ENCODE measurements at places on chromosomes 7 and 10.

DNA sequence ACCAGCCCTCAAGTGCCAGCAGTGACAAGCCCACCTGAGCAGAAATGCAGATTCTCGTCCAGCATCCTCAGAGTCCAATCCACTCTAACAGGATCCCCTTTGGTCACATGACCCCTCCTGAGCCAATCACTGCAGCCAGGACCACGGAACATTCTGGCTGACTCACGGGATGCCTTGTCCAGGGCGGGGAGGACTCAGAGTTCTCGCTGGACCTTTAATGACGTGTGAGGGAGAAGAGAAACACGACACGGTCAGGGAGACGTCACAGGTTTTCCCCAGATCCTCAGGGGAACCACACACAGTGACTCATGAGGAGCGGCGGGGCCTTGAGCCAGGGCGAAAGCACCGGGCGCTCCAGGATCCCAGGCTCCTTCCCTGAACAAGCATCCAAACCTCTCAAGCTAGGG lies 155.7 kb downstream of the PTPRN2 start:
- no peaks in the 10 kb centered on the region for H3K27me3 ChIP-seq
- peak; percentile 66 for DNase-seq
- no peaks in the 10 kb centered on the region for H3K36me3 ChIP-seq
- peak overlapping the region; percentile 21 for H3K4me3 ChIP-seq
- peaks cover 5% of the 10 kb centered on the region for H3K4me1 ChIP-seq

- peak overlapping the region; percentile 87 for H3K4me3 ChIP-seq
- DNase-seq, result no peak
- peaks cover 19% of the 10 kb centered on the region for H3K4me1 ChIP-seq
- H3K27me3 ChIP-seq, result no peaks in the 10 kb centered on the region
- H3K36me3 ChIP-seq, result peaks cover 3% of the 10 kb centered on the region
Measured at GRCh38 chr10:1049425-1049958, 573 bp upstream of the IDI1 start.

- no peaks in the 10 kb centered on the region for H3K27me3 ChIP-seq
- DNase-seq, result no peak
Measured at GRCh38 chr7:102403563-102403962, 7.4 kb downstream of the PRKRIP1 start.

DNA sequence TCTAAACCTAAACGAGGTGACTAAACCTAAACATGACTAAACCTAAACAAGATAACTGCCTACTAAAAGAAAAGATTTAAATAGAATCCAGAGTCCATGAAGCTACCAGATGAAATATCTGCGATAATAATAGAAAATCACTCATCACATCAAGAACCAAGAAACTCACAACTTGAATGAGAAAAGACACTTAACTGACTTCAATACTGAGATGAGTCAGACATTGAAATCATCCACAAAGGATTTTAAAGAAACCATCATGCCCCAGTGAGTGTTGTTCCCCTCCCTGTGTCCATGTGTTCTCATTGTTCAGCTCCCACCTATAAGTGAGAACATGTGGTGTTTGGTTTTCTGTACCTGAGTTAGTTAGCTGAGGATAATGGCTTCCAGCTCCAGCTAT lies 416.0 kb downstream of the CALN1 start:
- no peak overlapping the region for H3K4me3 ChIP-seq
- no peak for DNase-seq
- H3K4me1 ChIP-seq, result no peaks in the 10 kb centered on the region
- no peaks in the 10 kb centered on the region for H3K27me3 ChIP-seq

DNA sequence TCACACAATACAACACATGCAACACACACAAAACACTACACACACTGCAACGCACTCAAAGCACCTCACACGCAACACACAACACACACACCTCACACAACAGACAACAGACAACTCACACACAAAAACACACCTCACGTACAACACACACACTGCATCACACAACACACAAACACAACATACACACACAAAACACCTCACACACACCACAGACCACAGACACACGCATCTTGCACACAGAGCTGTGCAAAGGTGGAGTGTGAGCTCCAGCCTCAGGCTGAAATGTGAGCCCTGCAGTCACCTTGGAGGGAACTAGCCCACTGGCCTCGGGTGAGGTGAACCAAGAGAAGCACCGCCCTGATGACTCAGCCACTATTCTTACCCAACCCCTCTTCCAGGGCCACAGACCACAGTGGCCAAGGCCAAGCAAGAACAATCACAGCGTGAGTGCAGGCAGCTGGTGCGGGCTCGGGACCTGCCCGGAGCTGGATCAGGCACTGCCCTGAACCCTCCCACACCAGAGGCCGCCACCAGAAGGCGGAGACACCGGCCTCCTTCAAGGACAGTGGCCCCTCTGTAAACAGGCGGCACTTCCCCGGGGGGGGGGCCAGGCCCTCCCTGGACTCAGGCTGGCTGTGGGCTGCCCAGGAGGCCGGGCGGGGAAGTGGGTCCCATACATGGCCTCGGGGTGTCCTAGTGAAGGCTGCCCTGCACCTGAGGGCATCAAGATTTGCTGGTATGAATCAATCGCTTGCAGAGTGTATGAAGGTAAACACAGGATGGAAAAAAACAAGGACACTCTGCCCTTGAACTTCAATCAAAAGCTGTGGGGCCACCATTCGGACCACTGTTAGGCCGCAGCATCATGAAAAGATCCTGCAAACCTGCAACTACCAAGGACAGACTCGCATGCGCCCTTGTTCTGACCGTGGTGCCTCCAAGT lies 106.7 kb downstream of the TNS3 start:
- H3K27me3 ChIP-seq, result no peaks in the 10 kb centered on the region
- H3K4me1 ChIP-seq, result peaks cover 2% of the 10 kb centered on the region
- H3K27ac ChIP-seq, result peak overlapping the region; percentile 29
- DNase-seq, result peak; percentile 95
- no peak overlapping the region for H3K4me3 ChIP-seq

GRCh38 chr7:47264021-47264651 lies 317.8 kb downstream of the TNS3 start:
- H3K27me3 ChIP-seq, result no peaks in the 10 kb centered on the region
- H3K27ac ChIP-seq, result no peak overlapping the region
- peak; percentile 61 for DNase-seq
- no peaks in the 10 kb centered on the region for H3K4me1 ChIP-seq
- no peaks in the 10 kb centered on the region for H3K36me3 ChIP-seq

- no peak for DNase-seq
- no peak overlapping the region for H3K27ac ChIP-seq
- no peak overlapping the region for H3K4me3 ChIP-seq
- H3K4me1 ChIP-seq, result no peaks in the 10 kb centered on the region
- no peaks in the 10 kb centered on the region for H3K36me3 ChIP-seq
Measured at GRCh38 chr7:157292770-157293412, 43.9 kb upstream of the DNAJB6 start.

DNA sequence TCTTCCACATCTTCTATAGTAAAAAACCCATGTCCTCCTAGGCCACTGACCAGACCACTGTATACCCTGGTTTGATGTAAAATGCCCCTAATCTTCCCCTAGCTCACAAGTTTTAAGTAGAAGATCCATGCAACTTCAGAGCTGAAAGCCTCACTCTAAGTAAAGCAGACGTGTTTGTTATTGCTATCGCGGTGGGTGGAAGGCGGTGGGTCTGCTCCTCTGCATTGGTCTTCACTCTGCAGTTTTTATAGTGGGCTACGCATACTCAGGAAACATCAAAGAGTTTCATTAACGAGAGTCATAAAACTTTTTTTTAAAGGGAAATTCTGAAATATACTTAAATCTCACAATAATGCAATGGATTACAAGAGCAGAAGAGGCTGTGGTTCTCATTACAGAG lies 91.7 kb downstream of the ATE1 start:
- no peaks in the 10 kb centered on the region for H3K4me1 ChIP-seq
- H3K27ac ChIP-seq, result no peak overlapping the region
- no peaks in the 10 kb centered on the region for H3K36me3 ChIP-seq
- H3K4me3 ChIP-seq, result no peak overlapping the region
- no peak for DNase-seq
- no peaks in the 10 kb centered on the region for H3K27me3 ChIP-seq
